ENCODE measurements at places on chromosomes 3 and 15.

GRCh38 chr3:10047876-10048275 lies 21.6 kb downstream of the FANCD2 start:
- DNase-seq = no peak
- peaks cover 44% of the 10 kb centered on the region for H3K36me3 ChIP-seq
- no peak overlapping the region for H3K27ac ChIP-seq
- H3K27me3 ChIP-seq = no peaks in the 10 kb centered on the region
- H3K4me3 ChIP-seq = no peak overlapping the region

GRCh38 chr3:104947943-104948342 lies 418.8 kb upstream of the ALCAM start:
- no peak for DNase-seq
- no peak overlapping the region for H3K27ac ChIP-seq
- no peaks in the 10 kb centered on the region for H3K36me3 ChIP-seq
- no peak overlapping the region for H3K4me3 ChIP-seq
- H3K27me3 ChIP-seq = no peaks in the 10 kb centered on the region

DNA sequence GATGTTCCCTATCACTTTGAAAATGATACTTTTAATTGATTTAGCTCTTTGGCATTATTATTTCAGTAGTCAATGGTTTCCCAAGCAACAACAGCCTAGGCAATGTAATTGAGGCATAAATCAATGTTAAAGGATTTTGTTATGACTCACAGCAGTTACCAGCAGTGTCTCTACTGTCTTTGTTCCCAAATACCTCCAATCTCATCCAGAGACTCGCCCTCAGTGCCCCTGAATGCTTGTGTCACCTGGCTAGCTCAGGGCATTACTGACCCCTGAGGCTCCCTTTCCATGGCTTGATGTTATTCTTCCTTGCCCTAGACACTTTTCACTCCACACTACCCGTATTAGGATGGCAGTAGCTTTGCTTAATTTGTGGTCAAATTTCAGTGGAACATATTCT lies 227.2 kb downstream of the SQOR start:
- H3K4me1 ChIP-seq = no peaks in the 10 kb centered on the region
- no peak overlapping the region for H3K27ac ChIP-seq

GRCh38 chr3:167854846-167855245 lies 119.3 kb downstream of the SERPINI1 start:
- no peak overlapping the region for H3K4me3 ChIP-seq
- H3K27me3 ChIP-seq = no peaks in the 10 kb centered on the region
- H3K36me3 ChIP-seq = no peaks in the 10 kb centered on the region
- no peak overlapping the region for H3K27ac ChIP-seq
- no peaks in the 10 kb centered on the region for H3K4me1 ChIP-seq
- DNase-seq = no peak

DNA sequence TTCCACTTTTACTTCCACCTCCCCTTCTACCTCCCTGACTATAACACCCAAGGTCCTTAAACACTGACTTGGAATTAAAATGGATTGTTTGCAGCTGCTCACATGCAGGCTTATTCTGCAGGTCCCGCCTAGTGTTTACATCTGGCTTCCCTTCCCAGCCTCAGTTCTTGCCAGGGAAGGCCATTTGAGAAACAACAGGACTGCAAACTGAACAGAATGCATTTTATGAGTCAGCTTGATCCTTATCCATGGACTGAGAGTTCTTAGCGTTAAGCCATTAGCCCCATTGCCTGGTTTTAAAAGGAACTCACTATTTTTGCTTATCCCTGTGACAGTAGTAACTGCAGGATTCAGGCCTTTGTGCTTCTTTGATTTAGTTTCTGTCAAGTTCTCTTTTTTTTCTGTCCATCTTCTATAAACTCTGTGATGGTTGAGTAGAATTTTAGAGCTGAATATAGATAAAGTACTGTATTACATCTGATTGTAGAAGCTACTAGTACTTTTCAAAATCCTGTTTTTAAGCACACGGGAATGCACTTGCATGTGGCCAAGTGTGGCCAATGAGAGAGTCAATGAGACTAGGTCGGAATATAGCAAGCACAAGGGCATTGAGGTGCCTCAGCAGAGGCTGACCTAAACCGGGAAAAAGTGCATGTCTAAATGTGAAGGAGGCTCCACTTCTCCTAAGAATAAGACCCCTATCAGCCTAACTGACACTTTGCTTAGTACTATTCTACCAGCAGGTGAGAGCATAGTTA lies 106.4 kb downstream of the TUSC7 start:
- H3K4me3 ChIP-seq = no peak overlapping the region
- H3K27me3 ChIP-seq = no peaks in the 10 kb centered on the region
- DNase-seq = no peak
- no peaks in the 10 kb centered on the region for H3K36me3 ChIP-seq
- H3K27ac ChIP-seq = no peak overlapping the region
- H3K4me1 ChIP-seq = no peaks in the 10 kb centered on the region

GRCh38 chr3:185667574-185667973 lies 81.5 kb downstream of the SENP2 start:
- H3K36me3 ChIP-seq = no peaks in the 10 kb centered on the region
- no peaks in the 10 kb centered on the region for H3K27me3 ChIP-seq
- H3K4me1 ChIP-seq = no peaks in the 10 kb centered on the region
- H3K4me3 ChIP-seq = no peak overlapping the region
- no peak overlapping the region for H3K27ac ChIP-seq

- H3K36me3 ChIP-seq = no peaks in the 10 kb centered on the region
- no peak overlapping the region for H3K27ac ChIP-seq
- H3K4me1 ChIP-seq = no peaks in the 10 kb centered on the region
- no peak overlapping the region for H3K4me3 ChIP-seq
Observed at GRCh38 chr3:144098691-144099090, 127.1 kb downstream of the DIPK2A start.

DNA sequence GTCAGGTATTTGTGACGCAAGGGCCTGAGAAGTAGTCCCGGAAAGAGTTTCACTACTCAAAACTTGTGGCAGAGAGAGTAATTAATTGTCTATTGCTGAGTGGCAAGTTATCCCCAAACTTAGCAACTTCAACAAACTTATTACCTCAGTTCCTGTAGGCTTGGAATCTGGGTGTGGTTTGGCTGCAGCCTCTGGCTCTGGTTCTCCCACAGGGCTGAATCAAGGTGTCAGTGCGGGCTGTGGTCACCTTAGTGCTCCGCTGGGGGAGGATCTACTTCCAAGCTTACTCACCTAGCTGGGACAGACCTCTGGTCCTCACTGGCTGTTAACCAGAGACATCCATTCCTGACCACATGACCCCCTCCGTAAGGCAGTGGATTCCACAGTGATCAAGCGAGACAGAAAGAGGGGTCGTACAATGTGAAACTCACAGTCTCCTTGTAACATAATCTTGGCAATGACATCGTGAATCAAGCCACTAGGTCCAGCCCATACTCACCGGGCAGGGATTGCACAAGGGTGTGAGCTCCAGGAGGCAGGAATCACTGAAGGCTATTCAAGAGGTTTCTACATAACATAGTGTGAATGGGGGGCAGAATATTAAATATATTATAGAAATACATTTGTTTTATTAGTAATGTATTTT lies 138.3 kb downstream of the RYR3 start:
- H3K36me3 ChIP-seq = no peaks in the 10 kb centered on the region
- H3K27me3 ChIP-seq = no peaks in the 10 kb centered on the region
- H3K27ac ChIP-seq = no peak overlapping the region
- no peak for DNase-seq

GRCh38 chr3:52434491-52435115 lies 10.3 kb downstream of the SEMA3G start:
- H3K27ac ChIP-seq = no peak overlapping the region
- DNase-seq = no peak
- H3K36me3 ChIP-seq = no peaks in the 10 kb centered on the region
- H3K4me3 ChIP-seq = no peak overlapping the region
- H3K27me3 ChIP-seq = no peaks in the 10 kb centered on the region
- H3K4me1 ChIP-seq = no peaks in the 10 kb centered on the region

DNA sequence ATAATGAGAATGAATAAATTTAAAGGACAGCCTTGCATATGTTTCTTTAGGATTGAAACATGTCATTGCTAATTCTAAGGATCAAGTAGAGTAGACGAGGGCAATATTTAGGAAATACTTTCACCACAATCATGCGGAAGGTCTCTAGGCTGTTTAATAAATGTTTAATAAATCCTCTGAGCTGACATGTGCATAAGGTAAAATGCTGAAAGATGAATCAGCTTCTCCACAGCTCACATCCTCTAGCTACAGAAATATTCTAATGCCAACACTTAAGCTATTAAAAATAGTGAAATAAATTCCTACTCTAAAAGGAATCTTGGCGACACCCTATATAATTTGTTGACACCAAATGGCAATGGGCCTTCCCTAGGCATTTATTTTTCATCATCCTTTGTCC lies 407.3 kb downstream of the TBL1XR1 start:
- no peak overlapping the region for H3K27ac ChIP-seq
- H3K27me3 ChIP-seq = no peaks in the 10 kb centered on the region
- H3K4me1 ChIP-seq = no peaks in the 10 kb centered on the region
- H3K4me3 ChIP-seq = no peak overlapping the region
- DNase-seq = no peak
- H3K36me3 ChIP-seq = no peaks in the 10 kb centered on the region

- no peaks in the 10 kb centered on the region for H3K27me3 ChIP-seq
- H3K4me1 ChIP-seq = no peaks in the 10 kb centered on the region
- no peak overlapping the region for H3K4me3 ChIP-seq
Observed at GRCh38 chr15:100790786-100791265, 88.8 kb upstream of the ALDH1A3 start.

GRCh38 chr3:55294557-55294956 lies 192.5 kb downstream of the WNT5A start:
- no peak overlapping the region for H3K4me3 ChIP-seq
- DNase-seq = no peak
- peaks cover 10% of the 10 kb centered on the region for H3K4me1 ChIP-seq
- no peaks in the 10 kb centered on the region for H3K36me3 ChIP-seq
- H3K27ac ChIP-seq = no peak overlapping the region
- no peaks in the 10 kb centered on the region for H3K27me3 ChIP-seq

Data from Karpas-422 (cell line).